ENCODE measurements at places on chromosomes 16 and 17. TPM values are rescaled to one million over a fixed set of nuclear protein-coding genes. Genes with fewer than 3 reads are reported as not detected.

- peaks cover 43% of the 10 kb centered on the region for H3K36me3 ChIP-seq
- no peak for DNase-seq
- H3K27me3 ChIP-seq: no peaks in the 10 kb centered on the region
- H3K27ac ChIP-seq: no peak overlapping the region
- peaks cover 42% of the 10 kb centered on the region for H3K4me1 ChIP-seq
- H3K4me3 ChIP-seq: no peak overlapping the region
Measured at GRCh38 chr17:42118545-42118944, 2.6 kb downstream of the KAT2A start.

- H3K4me1 ChIP-seq: peaks cover 4% of the 10 kb centered on the region
- DNase-seq: no peak
- H3K36me3 ChIP-seq: peaks cover 86% of the 10 kb centered on the region
- H3K27ac ChIP-seq: no peak overlapping the region
- H3K27me3 ChIP-seq: no peaks in the 10 kb centered on the region
Measured at GRCh38 chr16:69166221-69166833, 20.6 kb upstream of the SNTB2 start.

DNA sequence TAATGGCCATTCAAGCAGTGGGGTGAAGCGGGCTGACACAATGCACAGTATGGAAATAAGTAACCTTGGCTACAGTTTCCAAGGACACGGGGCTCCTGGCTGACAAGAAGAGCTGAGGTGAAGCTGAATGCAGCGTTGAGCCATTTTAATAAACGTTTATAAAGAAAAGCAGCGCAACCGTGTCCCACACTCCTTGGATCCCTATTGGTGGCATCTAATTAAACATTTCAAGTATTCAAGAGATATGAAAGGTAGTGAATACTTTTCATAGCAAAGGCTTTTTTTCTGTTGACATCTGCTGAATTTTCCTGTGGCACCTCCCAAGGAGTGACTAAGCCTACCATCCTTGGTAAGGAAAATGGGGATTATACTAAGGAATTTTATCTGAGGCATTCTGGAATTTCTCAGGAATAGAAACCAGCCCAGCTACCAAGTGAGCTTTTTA is 26.5 kb downstream of the DUSP14 start:
- H3K36me3 ChIP-seq: peaks cover 75% of the 10 kb centered on the region
- no peak for DNase-seq
- H3K27me3 ChIP-seq: no peaks in the 10 kb centered on the region
- H3K4me1 ChIP-seq: peaks cover 10% of the 10 kb centered on the region
- H3K27ac ChIP-seq: no peak overlapping the region
- no peak overlapping the region for H3K4me3 ChIP-seq

- H3K27ac ChIP-seq: peak overlapping the region; percentile 82
- H3K36me3 ChIP-seq: peaks cover under 1% of the 10 kb centered on the region
- peak; percentile 48 for DNase-seq
- peaks cover 96% of the 10 kb centered on the region for H3K4me1 ChIP-seq
- no peak overlapping the region for H3K4me3 ChIP-seq
Measured at GRCh38 chr17:3890082-3890877, 2.6 kb downstream of the CAMKK1 start.

GRCh38 chr16:3974751-3975150 is 94.2 kb upstream of the CREBBP start:
- H3K36me3 ChIP-seq: peaks cover 55% of the 10 kb centered on the region
- peaks cover 8% of the 10 kb centered on the region for H3K4me1 ChIP-seq
- no peak for DNase-seq
- no peaks in the 10 kb centered on the region for H3K27me3 ChIP-seq

- no peaks in the 10 kb centered on the region for H3K27me3 ChIP-seq
- no peak for DNase-seq
- H3K4me1 ChIP-seq: peaks cover 5% of the 10 kb centered on the region
- no peaks in the 10 kb centered on the region for H3K36me3 ChIP-seq
- H3K27ac ChIP-seq: no peak overlapping the region
Measured at GRCh38 chr17:4425398-4425797, 8.3 kb upstream of the SPNS3 start.

DNA sequence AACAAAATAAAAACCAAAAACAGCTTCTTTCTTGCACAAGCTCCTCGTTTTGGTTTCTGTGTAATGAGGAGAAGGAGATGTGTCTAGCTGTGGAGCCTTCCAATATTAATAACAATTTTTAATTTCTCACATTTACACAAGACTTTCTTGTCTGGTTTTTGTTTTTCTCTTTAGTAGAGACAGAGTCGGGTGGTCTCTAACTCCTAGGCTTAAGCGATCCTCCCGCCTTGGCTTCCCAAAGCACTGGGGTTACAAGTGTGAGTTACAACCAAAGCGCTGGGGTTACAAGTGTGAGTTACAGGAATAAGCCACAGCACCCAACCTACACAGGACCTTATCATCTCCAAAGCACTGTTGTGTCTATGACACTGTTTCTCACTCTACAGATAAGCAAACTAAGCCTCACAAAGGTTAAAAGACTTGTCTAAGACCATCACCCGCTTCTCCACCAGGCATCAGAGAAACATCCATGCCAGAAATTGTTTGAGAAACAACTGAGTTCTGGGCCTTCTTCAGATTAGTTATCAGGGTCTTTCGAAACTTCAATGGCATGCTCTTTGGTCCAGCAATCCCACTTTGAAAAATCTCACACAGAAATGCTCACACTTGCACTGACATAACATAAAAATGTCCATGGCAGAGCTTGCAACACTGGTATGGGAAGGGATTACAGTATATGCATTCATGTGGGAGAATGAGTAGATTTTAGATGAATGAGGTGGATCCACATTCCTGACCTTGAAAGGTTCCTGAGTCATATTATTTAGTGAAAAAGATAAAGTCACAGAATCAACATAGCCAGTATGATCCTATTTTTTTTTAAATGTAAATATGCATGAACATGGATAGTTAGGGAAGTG is 3.9 kb downstream of the ABAT start:
- H3K36me3 ChIP-seq: no peaks in the 10 kb centered on the region
- no peak for DNase-seq
- H3K4me1 ChIP-seq: peaks cover 14% of the 10 kb centered on the region
- H3K27ac ChIP-seq: no peak overlapping the region
- H3K27me3 ChIP-seq: no peaks in the 10 kb centered on the region

DNA sequence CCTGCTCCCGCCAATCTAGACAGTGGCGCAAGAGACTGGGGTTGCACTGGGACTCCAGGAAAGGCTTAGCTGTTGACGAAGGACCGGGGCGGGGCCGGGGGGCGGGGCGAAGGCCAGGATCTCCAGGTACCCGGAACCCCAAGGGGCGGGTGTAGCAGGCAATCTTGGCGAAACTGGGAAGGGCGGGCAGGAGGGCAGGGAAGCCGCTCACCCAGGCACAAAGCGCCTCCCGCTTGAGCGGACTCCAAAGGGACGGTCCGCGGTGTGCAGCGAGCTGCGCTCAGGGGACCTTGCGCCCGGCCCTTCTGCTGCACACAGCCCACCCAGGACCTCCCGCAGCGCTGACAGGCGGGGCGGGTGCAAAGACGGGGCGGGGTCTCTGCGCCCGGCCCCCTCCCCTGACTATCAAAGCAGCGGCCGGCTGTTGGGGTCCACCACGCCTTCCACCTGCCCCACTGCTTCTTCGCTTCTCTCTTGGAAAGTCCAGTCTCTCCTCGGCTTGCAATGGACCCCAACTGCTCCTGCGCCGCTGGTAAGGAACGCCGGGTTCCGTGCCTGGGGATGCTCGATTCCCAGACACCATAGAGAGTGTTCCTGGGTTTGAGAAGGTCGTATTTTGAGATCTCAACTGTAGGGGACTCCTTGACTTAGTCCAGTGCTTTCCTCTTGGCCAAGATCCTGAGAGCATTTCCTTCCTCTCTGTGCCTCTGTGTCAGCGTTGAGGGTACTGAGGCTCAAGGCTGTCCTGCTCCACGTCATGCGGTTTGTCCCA is at the start of gene MT1F:
Gene MT1F (plus strand): TSS at position 405 of the 772 bp plus-strand sequence. CDS start 100 bp downstream, at position 505.
- H3K27me3 ChIP-seq: peaks cover 34% of the 10 kb centered on the region
- no peaks in the 10 kb centered on the region for H3K36me3 ChIP-seq
- H3K4me3 ChIP-seq: peak within 1 kb of the TSS; percentile 72
- DNase-seq: peak; percentile 73
- H3K27ac ChIP-seq: peak within 1 kb of the TSS; percentile 24

DNA sequence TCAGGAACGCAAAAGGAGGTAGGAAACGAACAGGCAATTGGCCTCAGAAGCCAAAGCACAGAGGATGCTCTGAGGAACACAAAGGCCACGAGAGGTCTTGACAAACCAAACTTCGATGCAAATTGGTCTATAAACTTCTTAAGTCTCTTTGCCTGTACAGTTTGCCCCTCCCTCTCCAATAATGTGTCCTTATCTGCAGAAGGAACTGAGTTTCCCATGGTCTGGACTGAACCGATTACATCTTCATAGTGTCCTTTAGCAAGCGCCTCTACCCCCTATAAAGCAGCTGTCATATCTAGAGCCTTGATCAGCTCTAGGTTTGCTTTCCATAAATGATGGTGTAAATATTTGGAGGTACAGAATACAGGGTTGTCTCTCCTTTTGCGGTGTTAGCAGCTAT is 3.1 kb upstream of the CDRT4 start:
- H3K4me3 ChIP-seq: no peak overlapping the region
- peaks cover 19% of the 10 kb centered on the region for H3K4me1 ChIP-seq
- no peaks in the 10 kb centered on the region for H3K27me3 ChIP-seq
- no peaks in the 10 kb centered on the region for H3K36me3 ChIP-seq
- no peak for DNase-seq
- no peak overlapping the region for H3K27ac ChIP-seq

DNA sequence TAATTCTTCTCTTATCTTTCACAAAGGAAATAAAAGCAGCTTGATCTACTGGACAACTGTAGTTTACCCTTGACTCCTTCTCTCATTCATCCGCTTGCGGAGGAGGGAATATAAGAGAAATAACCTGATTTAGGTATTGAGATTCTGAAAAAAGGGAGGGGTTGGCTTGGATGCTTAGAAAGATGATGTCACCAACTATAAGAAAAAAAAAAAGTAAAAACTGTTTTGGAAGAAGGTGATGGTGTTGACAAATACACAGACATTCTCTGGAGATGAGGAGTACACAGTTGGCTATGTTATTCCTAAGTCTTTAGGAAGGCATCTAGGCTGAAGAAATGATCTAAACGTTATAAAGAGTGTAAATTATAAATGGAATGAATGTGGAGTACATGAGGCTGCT is 103.3 kb downstream of the TMEM114 start:
- H3K27me3 ChIP-seq: peaks cover 39% of the 10 kb centered on the region
- H3K4me1 ChIP-seq: no peaks in the 10 kb centered on the region
- H3K4me3 ChIP-seq: no peak overlapping the region
- no peak for DNase-seq

DNA sequence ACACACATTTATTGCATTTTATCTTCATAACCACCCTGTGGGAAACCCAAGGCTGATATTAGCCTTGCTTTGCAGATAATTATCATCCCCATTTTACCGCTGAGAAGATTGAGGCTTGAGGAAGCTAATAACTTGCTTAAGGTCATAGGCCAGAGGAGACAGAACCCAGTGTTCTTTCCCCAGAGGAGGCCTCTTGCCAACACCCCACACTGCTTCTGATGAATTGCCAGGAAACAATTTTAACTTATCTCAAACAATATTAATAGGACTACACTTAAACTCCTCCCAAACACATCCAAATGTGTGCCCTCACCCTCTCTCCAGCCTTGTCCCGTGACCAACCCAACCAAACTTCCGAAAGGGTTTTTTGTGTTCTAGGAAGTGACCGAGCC is 2.1 kb upstream of the SPG7 start:
- peaks cover 67% of the 10 kb centered on the region for H3K4me1 ChIP-seq
- peak overlapping the region; percentile 98 for H3K4me3 ChIP-seq
- no peaks in the 10 kb centered on the region for H3K27me3 ChIP-seq
- peak overlapping the region; percentile 94 for H3K27ac ChIP-seq
- peak; percentile 17 for DNase-seq
- peaks cover 7% of the 10 kb centered on the region for H3K36me3 ChIP-seq

- peaks cover 17% of the 10 kb centered on the region for H3K4me1 ChIP-seq
- H3K27me3 ChIP-seq: peaks cover 19% of the 10 kb centered on the region
- H3K27ac ChIP-seq: no peak overlapping the region
- H3K4me3 ChIP-seq: no peak overlapping the region
Measured at GRCh38 chr17:80195671-80196529, 24.2 kb downstream of the SGSH start.

The SLFN12L gene
- 0.25 TPM for total RNA-seq

The SLC6A2 gene
- not detected for total RNA-seq

The CD19 gene
- not detected for total RNA-seq

The TLCD3B gene
- not detected for total RNA-seq

Measured in left ventricle myocardium inferior (tissue), 1 donor.